Activated naive CD4-positive, alpha-beta T cell treated with Interleukin-2 at 50 U/mL for 16 hours (primary cell): ENCODE measurements at places on chromosomes 2 and 18.
A peak's percentile ranks its signal among the peaks of the same experiment; 100 is the strongest.

DNA sequence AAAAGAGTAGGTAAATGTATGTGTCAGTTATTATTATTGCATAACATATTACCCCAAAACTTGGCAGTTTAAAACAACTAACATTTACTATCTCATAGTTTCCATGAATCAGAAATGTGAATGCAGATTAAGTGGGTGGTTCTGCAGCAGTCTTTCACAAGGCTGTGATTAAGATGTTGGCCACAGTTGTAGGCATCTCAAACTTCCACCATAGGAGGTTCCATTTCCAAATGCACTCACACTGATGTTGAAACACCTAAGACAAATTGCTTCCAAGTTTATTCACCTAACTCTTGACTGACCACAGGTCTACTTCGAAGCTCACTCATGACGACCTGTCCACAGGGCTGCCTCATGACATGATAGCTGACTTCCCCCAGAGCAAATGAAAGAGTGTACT lies 360.8 kb downstream of the GRB14 start:
- no peak for DNase-seq

- no peak for DNase-seq
These were observed 27.1 kb downstream of the PID1 start for GRCh38 chr2:229243890-229244560.

DNA sequence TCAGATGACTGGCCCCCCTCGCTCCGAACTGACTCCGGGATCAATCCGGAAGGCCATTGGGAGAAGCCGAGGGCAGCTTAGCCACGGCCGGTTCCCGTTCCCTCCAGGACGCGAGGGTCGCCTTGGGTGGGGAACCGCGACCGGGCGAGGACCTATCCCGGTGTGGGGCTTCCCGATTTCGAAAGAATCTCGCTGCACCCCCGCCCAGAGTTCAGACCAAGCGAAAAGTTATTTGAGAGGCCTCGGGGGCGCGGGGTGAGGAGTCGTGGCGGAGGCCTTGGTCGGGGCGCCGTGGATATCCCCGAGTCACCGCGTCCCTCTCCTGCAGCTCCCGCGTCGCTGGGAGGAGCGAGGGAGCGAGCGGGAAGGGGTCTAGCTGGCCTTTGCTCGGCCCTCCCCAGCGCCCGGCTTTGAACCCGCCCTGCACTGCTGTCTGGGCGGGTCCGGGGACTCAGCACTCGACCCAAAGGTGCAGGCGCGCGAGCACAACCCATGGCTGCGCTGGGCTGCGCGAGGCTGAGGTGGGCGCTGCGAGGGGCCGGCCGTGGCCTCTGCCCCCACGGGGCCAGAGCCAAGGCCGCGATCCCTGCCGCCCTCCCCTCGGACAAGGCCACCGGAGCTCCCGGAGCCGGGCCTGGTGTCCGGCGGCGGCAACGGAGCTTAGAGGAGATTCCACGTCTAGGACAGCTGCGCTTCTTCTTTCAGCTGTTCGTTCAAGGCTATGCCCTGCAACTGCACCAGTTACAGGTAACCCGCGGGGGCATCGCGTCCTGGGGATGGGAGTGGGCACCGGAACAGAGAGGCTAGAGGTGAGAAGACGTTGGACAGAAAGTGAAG lies at the start of gene CYP27A1:
CYP27A1 (plus strand) TSS at position 457 of the 837 bp plus-strand sequence; CDS start at position 493, 36 bp downstream.
- no peak for DNase-seq

- no peak for DNase-seq
These were observed 51.0 kb upstream of the ZNF516 start for GRCh38 chr18:76546088-76546435.

- no peak for DNase-seq
These were observed 60.1 kb downstream of the MOB4 start for GRCh38 chr2:197575987-197576386.

DNA sequence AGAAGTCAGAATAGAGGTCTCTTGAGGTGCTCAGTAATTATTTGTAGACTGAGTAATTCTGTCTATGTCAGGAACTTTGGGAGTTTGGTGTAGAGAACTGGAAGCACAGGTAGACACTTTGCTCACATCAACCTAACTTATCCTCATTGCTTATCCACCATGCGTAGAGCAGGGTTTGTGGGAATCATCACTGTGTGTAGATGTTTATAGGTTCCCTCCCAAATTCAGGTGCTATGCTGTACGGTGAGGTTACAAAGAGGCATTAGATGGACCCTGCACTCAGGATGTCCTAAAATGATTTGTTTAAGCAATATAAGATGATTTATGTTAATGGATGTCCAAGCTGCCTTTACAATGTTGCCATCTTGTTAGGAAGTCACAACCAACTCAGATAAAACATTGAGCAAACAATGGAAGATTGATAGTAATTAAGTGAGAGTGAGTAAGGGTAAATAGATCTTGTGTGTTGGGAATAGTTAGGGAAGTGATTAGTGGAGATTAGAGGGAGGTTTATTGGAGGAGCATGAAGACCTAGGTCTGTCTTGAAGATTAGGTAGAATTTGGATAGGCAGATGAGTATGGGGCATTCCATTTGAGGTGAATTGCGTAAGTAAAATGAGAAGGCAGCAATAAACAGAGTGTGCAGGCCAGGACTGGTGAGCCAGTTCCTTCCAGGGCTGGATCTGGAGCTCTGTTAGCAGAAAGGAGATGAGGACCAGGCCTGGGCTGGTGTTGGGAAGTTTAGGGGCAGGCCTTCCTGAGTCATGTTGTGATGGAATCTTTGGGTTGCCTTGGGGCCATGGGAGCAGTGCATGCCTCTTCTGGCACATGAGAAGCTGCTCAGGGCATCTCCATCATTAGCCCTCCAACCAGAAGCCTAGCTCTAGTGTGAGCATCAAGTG lies 12.1 kb downstream of the EPAS1 start:
- DNase-seq = no peak

- DNase-seq = no peak
These were observed 88.1 kb downstream of the EPB41L3 start for GRCh38 chr18:5455674-5456073.

DNA sequence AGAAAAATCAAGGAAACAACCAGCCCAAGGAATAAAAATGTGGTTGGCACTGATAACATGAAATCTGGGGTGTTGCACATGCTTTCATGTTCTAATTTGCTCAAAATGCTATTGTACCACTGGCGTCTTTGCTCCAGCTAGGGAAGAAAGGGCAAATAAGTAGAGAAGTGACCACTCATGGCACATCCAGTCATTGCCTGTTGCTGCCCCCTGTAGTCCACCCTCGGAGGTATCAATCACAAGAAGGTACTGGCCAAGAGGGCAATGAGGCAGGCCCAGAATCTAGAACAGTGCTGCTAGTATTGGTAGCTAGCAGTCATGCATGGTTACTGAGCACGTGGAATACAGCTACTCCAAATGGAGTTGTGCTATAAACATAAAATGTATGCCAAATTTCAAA lies 213.4 kb downstream of the CDCA7 start:
- DNase-seq = no peak

GRCh38 chr18:48412339-48412929 lies 3.3 kb upstream of the ZBTB7C start:
- peak; percentile 16 for DNase-seq

GRCh38 chr2:213121690-213122089 lies 29.7 kb downstream of the IKZF2 start:
- no peak for DNase-seq

- DNase-seq = no peak
These were observed 1668.7 kb downstream of the SUCLG1 start for GRCh38 chr2:82790206-82791021.

DNA sequence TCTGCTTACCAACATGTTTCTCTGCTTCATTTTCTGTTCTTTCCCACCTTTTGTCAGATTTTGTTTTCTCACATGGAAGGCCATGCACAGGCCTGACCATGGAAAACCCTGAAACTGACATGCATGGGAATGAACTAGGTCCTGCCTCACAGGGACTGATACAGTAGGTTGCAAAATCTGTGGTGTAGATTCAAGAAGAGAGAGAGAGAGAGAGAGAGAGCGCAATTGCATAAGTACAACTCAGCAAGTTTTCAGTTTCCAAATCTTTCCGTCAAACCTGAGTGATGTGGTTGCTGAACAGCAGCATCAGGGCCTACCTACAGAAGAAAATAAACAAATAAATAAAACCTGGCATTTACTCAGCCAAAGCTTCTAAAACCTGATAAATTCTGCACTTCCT lies 87.5 kb upstream of the RNF152 start:
- DNase-seq = no peak

GRCh38 chr18:56235481-56236013 lies 402.8 kb downstream of the TXNL1 start:
- DNase-seq = no peak

- no peak for DNase-seq
These were observed 585.7 kb upstream of the GCFC2 start for GRCh38 chr2:76296438-76296837.

GRCh38 chr18:43606795-43607194 lies 329.5 kb upstream of the SYT4 start:
- DNase-seq = no peak

DNA sequence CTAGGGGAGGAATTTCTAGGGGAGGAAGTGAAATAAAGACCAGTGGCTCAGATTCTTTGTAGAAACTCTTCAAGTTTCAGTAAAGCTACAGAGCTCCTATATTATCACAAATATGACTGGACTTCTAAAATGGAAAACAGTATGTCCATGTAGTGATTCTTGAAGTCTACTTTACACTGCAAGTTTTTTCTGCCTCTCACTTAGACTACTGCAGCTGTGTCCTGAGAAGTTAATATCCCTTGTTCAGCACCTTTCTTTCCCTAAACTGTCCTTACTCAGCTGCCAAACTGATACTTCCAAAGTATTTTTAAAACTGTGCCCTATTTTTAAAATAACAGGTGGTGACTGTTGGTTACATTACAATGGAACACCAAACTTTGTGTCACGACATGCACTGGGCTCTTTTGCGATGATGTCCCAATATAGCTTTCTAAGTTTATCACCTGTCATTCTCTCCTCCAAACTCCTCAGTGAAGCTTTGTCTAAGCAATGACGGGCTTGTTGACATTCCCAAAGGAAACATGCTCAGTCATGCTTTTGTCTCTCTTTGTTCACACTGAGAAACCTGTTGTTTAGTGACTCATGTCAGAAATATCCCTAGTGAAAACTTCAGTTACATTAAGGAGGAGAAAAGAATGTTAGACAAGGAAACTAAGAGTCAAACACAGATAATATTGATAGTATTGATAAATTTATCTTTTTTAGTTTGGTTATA lies 341.1 kb downstream of the ARL6IP6 start:
- DNase-seq = no peak

DNA sequence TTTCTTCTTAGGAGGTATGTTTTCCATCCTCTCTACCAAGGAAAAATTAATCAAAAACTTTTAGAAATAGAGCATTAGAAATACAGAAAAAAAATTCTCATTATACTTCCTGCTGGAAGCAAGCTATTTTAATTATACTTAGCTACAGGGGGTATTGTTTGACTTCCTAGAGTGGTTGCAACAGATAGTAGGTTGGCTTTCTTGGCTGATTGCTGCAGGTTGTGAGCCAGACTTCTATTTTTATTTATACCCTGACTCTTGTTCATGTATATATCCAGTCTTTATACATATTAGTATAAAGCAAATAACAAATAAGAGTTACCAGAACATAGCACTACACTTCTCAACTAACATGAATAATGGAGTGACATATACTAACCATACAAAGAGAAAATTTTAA lies 460.8 kb upstream of the REG3G start:
- DNase-seq = no peak

DNA sequence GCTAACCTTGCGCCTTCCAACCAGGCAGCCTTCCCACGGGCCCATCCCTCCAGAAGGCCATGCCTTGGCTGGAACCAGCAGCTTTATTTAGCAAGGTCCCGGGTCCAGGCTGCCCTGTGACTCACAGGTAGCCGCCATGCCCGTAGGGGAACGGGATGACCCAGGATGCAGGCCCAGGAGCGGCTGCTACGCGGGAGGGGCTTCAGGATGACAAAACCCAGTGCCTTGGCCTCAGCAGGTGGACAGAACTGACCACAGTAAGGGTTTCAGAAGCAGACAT lies 63.3 kb downstream of the RTP5 start:
- DNase-seq = no peak

GRCh38 chr2:206801418-206802189 lies 36.2 kb downstream of the FASTKD2 start:
- DNase-seq = no peak

DNA sequence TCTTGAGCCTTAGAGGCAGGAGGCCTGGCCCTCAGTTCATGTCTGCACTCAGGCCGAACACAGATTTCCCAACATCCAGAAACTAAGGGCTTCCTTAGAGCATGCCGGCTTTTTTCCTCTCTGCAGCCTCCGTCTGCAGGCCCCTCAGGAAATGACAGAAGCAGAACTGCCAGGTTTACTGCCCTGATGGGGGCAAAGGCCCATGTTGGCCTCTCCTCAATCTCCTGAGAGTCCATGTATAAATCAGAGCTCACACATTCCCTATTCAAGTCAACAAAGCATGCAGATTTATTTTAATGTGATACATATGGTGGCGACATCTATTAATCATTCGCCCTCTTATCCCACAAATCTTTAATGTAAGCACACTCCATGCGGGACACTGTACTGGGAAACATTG lies 475.6 kb upstream of the HS6ST1 start:
- no peak for DNase-seq
